ENCODE measurements at places on chromosomes 5 and 9.
A peak's percentile ranks its signal among the peaks of the same experiment; 100 is the strongest.

GRCh38 chr5:43773478-43773844, 170.5 kb downstream of the NNT start:
- DNase-seq = no peak

DNA sequence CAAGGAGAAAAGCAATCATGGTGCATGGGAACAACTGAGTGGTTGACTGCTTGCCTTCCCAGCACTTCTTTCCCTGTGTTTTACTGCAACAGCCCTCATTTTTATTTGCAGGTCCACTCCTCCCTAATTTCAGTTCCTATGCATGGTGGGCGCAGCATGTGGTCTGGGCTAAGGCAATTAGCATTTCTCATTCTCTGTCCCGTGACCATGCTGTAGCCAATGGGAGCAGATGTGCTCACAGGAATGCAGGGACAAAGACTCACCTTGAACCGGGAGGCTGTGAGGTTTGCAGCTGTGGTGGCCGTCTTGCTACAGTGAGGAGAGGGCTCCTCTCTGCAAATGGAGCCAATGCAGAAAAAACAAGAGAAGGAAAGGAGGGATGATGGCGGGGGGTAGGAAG, 315.5 kb downstream of the SLIT3 start:
- DNase-seq = no peak

DNA sequence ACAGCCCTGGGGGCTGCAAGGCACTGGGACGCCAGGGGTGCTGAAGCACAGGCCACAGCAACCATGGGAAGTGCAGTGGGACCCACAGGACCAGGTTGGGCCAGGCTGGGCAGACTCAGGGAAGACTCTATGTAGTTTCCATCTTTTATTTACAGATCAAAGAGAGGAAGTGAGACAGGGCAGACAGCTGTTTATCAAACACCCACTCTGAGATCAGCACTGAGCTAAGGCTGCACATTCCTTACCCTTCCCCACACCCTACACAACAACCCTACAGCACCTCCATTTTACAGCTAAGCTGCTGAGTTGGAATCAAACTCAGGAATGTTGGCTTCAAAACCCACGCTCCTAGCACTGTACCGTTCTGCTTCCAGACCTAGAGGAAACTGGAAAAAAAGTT, 19.8 kb downstream of the BARHL1 start:
- no peak for DNase-seq

GRCh38 chr9:127122176-127123063, at the start of gene ANGPTL2:
ANGPTL2 (minus strand) TSS chr9:127122635; CDS start chr9:127108731, 13,904 bp downstream.
- DNase-seq = peak; percentile 85

GRCh38 chr9:120711841-120712538, 2.3 kb downstream of the MEGF9 start:
- peak; percentile 19 for DNase-seq

- no peak for DNase-seq
Measured at GRCh38 chr5:173745557-173745956, 129.1 kb upstream of the BOD1 start.

DNA sequence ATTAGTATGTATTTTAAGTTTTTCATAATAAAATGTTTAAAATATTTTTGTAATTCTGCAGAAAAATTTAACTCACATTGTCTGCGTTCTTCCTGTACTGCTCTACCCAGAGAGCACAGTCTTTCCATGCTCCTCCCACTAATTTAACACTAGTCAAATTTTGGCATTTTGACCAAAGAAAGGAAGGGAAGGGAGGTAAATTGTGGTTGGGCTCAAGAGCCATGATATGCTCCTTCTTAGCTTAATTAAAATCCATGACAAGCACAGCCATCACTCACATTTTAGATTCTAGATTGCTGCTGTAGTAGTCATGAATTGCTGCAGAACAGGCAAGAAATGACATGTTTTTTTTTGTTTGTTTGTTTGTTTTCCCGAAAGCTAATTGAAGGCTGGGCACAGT, 98.4 kb downstream of the NLN start:
- no peak for DNase-seq

DNA sequence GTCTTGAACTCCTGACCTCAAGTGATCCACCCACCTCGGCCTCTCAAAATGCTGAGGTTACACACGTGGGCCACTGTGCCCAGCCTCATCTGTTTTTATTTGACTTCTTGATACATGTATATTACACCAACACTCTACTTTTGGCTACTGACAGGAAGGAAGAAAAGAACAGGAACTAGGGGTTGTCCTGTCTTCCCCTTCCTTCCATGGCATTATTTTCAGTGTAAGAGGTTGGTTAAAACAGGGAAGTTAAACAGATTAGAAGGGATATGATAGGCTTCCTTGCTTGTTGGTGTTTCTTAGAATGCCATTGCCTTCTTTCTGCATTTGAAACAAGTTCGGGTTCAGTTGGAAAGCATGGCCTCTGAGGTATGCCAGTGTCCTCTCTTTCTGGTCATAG, 312.8 kb downstream of the NDUFS4 start:
- DNase-seq = no peak

All from NCI-H82 (cell line).